ENCODE measurements at places on chromosomes 11 and 22. TPM values are rescaled to one million over a fixed set of nuclear protein-coding genes. Genes with fewer than 3 reads are reported as not detected.

The C22orf42 gene
- not detected for total RNA-seq

The ROBO4 gene
- total RNA-seq, result not detected

GRCh38 chr11:61587951-61588727 lies 7.3 kb upstream of the SYT7 start:
- peaks cover 11% of the 10 kb centered on the region for H3K4me1 ChIP-seq
- DNase-seq, result peak; percentile 33
- H3K27me3 ChIP-seq, result peaks cover 10% of the 10 kb centered on the region
- H3K27ac ChIP-seq, result no peak overlapping the region

The ARHGAP42 gene
- 0.83 TPM for total RNA-seq

GRCh38 chr11:80239217-80239616 lies 798.4 kb upstream of the TENM4 start:
- DNase-seq, result no peak
- no peaks in the 10 kb centered on the region for H3K4me1 ChIP-seq
- H3K27ac ChIP-seq, result no peak overlapping the region
- no peak overlapping the region for H3K4me3 ChIP-seq
- H3K27me3 ChIP-seq, result no peaks in the 10 kb centered on the region
- peaks cover 9% of the 10 kb centered on the region for H3K36me3 ChIP-seq

DNA sequence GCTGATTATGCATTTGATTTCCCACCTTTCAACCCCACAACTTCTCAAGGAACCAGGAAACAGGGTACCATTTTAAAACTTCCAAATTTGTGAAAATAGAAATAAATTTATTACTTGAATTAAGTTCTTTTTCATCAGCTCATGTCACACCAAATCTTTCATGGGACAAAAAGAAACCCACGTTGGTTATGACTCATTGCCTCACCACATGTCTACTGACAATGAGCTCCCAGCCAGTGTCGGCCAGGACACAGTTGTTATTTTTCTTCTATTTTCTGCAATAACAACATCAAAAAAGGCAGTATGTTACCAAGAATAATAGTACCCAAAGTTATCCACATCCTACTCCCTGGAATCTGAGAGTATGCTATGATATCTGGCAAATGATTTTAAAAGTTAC lies 17.3 kb downstream of the MS4A6A start:
- H3K27me3 ChIP-seq, result no peaks in the 10 kb centered on the region
- H3K4me1 ChIP-seq, result no peaks in the 10 kb centered on the region
- no peak for DNase-seq
- H3K27ac ChIP-seq, result no peak overlapping the region

The TNNT3 gene
- total RNA-seq, result 28.0 TPM

The IFITM1 gene
- 90.0 TPM for total RNA-seq

- H3K4me1 ChIP-seq, result peaks cover 12% of the 10 kb centered on the region
- no peaks in the 10 kb centered on the region for H3K36me3 ChIP-seq
- peak overlapping the region; percentile 12 for H3K27ac ChIP-seq
Observed at GRCh38 chr22:30386608-30386959, 627 bp downstream of the RNF215 start.

- H3K36me3 ChIP-seq, result no peaks in the 10 kb centered on the region
- DNase-seq, result no peak
- H3K4me3 ChIP-seq, result no peak overlapping the region
- no peak overlapping the region for H3K27ac ChIP-seq
- H3K27me3 ChIP-seq, result peaks cover 11% of the 10 kb centered on the region
Observed at GRCh38 chr11:102186551-102187191, 76.4 kb downstream of the YAP1 start.

GRCh38 chr11:60193687-60194433 lies 11.0 kb upstream of the MS4A6A start:
- H3K27ac ChIP-seq, result no peak overlapping the region
- H3K4me3 ChIP-seq, result no peak overlapping the region
- peaks cover 12% of the 10 kb centered on the region for H3K27me3 ChIP-seq
- H3K36me3 ChIP-seq, result no peaks in the 10 kb centered on the region
- peak; percentile 42 for DNase-seq

The C11orf87 gene
- total RNA-seq, result not detected

GRCh38 chr11:108466405-108466804 lies 924 bp downstream of the C11orf65 start:
- peaks cover 4% of the 10 kb centered on the region for H3K4me1 ChIP-seq
- peak overlapping the region; percentile 98 for H3K4me3 ChIP-seq
- no peaks in the 10 kb centered on the region for H3K36me3 ChIP-seq
- peak; percentile 23 for DNase-seq
- H3K27me3 ChIP-seq, result no peaks in the 10 kb centered on the region

The OTOG gene
- not detected for total RNA-seq

DNA sequence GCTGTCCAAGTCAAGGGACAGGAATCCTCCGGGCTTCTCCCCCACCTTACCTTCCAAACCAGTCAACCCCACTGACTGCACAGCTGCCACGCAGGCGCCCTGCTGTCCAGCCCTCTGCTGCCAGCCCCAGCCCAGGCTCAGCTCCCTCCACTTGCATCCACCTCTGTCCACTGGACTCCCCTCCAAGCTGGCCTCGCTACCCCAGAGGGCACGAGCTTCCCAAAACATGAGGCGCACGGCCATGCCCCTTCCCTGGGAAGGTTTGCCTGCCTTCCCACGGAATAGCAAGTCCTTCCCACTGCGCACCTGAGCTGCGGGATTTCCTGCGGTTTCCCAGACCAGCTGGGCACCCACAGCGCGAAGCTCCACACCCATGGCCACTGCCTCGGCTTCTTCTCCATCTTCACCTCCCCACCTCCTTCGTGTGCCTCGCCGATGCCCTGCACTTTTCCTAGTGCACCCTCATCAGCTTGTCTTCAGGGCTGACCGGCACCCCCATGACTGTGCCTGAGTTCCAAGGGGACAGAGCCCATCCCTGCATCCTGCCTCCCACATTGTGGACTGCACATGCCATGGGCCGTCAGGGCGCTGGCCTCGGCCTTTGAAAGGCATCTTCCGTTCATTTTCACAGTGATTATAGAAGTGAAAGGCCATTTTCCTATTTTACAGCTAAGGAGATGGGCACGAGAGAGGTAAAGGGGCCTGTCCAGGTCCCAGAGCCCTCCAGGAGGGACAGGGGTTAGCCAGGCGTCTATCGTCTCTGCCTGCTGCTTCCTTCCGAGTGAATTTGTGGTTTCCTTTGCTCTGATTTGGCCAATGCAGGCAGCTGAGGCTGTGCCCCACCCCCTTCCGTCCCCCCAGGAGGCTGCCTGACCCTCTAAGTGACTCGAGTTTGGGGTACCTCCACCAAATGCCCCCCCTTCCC lies 16.4 kb downstream of the IFITM10 start:
- DNase-seq, result no peak
- no peak overlapping the region for H3K27ac ChIP-seq
- peaks cover 30% of the 10 kb centered on the region for H3K4me1 ChIP-seq
- no peaks in the 10 kb centered on the region for H3K36me3 ChIP-seq
